ENCODE measurements at places on chromosomes 13 and 19.

DNA sequence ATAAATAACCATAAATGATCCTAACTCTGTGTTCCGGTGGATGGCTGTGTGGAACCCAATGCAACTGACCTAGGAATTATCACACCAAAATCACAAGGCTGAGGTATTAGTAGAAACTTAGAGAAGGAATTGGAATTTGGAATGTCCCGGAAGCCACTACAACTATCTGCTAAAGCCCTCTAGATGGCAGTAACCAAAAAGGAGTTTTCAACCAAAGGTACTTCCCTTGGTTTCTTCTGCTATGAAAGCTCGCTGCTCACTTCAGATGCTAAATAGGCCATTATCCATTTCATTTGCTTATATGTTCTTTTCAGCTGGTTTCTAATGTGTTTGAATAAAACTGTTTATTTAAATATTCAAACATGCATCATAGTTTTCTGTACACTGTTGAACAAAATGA lies 1589.1 kb upstream of the SPRY2 start:
- no peak for DNase-seq

- no peak for DNase-seq
These were observed 12.8 kb upstream of the ADGRL1 start for GRCh38 chr19:14218620-14219330.

DNA sequence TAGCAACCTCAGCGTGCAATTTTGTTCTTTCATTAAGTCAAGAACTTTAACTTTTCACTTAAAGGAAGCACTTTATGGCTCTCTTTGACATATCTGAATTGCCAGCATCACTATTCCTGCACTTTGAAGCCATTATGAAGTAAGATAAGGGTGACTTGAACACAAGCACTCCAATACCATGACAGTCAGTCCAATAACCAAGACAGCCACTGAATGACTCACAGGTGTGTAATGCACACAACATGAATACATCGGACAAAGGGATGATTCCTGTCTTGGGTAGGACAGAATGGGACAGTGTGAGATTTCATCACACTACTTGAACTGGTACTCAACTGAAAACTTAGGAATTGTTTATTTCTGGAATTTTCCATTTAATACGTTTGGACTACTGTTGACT lies 233.7 kb upstream of the IPO5 start:
- no peak for DNase-seq

DNA sequence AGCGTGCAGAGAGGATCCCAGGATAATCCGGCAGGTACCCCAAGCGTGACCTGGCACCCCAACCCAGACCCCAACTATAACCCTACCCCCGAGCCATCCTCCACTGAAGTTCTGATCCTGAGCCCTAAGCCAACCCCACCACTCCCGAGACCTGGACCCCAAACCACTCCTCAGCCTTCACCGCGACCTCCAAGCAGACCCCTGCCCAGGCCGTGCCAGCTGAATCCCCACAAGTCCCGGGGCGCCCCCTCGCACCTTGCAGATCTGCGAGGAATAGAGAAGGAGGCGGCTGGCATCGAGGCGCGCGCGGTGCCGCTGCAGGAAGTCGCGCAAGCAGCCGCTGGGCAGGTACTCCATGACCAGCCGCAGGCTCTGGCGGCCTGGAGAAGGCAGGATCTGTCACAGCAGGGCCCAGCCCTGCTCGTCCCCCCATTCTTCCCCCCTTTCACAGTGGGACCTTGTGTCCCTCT lies 10.1 kb upstream of the INSL3 start:
- no peak for DNase-seq

Measured in BJ (cell line).